Stomach (tissue), 19 donors: ENCODE measurements at places on chromosomes 16 and 17. TPM values are rescaled to one million over a fixed set of nuclear protein-coding genes. Genes with fewer than 3 reads are reported as not detected.

DNA sequence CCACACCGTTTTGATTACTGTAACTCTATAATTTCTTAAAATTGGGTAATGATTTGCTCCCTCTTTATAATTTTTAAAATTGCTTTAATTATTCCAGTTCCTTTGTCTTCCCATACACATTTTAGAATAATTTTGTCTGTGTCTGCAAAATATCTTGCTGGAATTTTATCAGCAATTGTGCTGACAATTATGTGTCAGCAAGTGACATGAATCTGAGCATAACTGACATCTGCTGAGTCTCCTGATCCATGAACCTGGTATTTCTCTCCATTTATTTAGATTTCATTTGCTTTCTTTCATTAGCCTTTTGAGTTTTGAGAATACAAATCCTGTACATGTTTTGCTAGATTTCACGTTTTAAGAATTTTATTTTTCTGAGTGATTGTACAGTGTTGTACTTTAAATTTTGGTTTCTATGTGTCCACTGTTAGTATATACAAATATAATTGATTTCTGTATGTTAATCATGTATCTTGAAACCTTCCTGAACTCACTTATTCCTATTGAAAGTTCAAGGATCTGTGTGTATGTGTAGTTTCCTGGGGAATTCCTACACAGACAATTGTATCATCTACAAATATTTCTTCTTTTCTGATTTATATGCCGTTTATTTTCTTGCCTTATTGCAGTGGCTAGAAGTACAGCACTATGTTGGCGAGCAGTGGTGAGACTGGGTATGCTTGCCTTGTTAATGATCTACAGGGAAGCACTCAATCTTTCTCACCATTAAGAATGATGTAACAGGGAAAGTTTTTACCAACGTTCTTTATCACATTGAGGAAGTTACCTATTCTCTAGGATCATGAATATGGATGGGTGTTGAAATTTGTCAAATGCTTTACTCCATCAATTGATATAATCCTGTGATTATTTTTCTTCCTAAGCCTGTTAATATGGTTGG lies 45.2 kb downstream of the N4BP1 start:
- H3K36me3 ChIP-seq = peaks cover 11% of the 10 kb centered on the region
- no peaks in the 10 kb centered on the region for H3K4me1 ChIP-seq
- H3K27me3 ChIP-seq = no peaks in the 10 kb centered on the region
- DNase-seq = no peak

GRCh38 chr16:11494433-11494832 lies 92.3 kb downstream of the LITAF start:
- no peak for DNase-seq
- H3K36me3 ChIP-seq = no peaks in the 10 kb centered on the region
- H3K27ac ChIP-seq = peak overlapping the region; percentile 86
- H3K27me3 ChIP-seq = no peaks in the 10 kb centered on the region

GRCh38 chr16:12025472-12025871 lies 48.9 kb downstream of the SNX29 start:
- H3K27me3 ChIP-seq = no peaks in the 10 kb centered on the region
- H3K27ac ChIP-seq = peak overlapping the region; percentile 70
- peaks cover 6% of the 10 kb centered on the region for H3K36me3 ChIP-seq

The NEURL4 gene
- 27.4 TPM for total RNA-seq

The FOXL1 gene
- total RNA-seq = 5.1 TPM
